ENCODE measurements at places on chromosomes 11 and 22.

- no peak for DNase-seq
Measured at GRCh38 chr11:111521135-111521534, 6.6 kb downstream of the HOATZ start.

DNA sequence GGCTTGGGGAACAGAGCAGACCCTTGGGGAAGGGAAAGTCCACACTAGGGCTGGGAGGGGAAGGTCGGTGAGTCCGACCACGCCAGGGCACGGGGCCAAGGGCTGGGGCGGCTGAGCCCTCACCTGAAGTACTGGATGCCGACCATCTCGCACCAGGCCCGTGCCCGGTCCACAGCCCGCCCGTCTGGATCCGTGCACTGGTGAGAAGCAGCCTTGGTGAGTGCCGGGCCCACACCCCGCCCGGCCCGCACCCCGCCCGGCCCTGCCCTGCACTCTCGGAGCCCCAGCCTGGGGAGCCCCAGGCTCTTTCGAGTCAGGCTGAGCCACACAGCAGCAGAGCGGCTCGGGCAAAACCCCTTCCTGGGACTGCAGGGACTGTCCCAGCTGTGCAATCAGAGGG lies 1.9 kb upstream of the BAIAP2L2 start:
- no peak for DNase-seq

GRCh38 chr22:39239561-39240423 lies 5.0 kb downstream of the PDGFB start:
- DNase-seq: no peak

DNA sequence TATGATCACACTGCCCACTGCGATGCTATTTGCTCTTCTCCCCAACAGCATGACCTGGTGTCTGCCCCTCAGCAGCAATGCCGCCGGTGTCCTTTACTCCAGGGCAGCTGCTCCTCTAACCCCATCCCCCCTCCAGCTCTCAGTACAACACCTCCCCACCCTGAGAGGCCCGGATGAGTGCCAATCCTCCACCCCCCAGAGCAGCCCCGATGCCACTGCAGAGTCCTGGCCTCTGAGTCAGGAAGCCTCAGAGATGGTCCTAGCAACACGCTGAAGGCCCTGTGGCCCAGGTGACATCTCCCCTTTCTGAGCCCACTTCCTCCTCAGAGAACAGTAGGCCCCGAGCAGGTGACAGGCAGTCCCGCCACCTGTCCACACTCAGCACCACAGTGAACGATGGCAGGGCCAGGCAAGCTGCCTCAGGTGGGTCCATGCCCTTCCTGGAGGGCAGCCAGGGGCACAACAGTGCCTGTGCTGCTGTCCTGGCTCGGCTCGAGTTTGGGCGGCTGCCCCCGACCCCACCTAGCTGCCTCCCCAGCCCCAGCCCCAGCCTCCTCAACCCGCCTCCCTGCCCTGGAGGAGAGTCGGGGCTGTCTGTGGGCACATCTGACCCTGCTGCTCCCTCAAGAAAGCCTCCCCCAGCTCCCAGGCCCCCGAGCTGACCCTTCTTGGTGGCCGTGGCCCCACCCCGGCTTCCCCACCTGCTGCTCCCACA lies 3.9 kb upstream of the NDUFS8 start:
- DNase-seq: no peak

- DNase-seq: no peak
Measured at GRCh38 chr11:121281698-121282097, 10.9 kb upstream of the SC5D start.

GRCh38 chr22:30830907-30831306 lies 136.2 kb downstream of the OSBP2 start:
- peak; percentile 89 for DNase-seq

DNA sequence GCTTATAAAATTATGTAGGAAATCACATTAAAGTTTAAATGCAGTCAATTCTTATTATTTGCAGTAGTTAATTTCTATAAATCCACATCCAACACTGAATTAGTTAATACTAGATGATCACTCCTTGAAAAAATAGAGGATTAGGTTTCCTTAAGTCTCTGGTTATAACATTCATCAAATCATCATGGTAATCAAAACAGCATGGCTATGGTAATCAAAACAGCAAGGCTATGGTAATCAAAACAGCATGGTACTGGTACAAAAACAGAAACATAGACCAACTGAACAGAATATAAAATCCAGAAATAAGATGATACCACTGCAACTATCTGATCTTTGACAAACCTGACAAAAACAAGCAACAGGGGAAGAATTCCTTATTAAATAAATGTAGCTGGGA lies 814.6 kb upstream of the CCDC179 start:
- DNase-seq: no peak

- DNase-seq: no peak
Measured at GRCh38 chr11:105049481-105049880, 4.3 kb upstream of the CARD16 start.

- DNase-seq: no peak
Measured at GRCh38 chr11:70654016-70654415, 255.7 kb downstream of the CTTN start.

DNA sequence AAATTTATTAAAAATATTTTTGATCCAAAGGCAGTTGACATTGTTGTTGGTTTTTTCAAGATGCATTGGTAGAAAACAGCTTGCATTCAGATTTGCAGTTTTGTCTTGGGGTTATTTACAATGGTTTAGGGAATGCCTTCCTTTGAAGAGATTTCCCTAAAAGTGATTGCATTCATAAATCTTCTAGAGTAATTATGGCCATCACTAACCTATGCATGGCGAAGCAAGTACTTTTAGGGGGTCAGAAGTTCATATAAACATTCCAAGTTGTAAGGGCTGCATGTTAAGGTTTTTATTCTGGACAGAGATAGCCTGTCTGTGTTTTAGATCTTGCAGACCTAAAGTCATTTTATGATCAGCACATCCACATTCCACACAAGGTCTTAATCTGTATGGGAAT lies 53.5 kb downstream of the PPFIBP2 start:
- DNase-seq: no peak

DNA sequence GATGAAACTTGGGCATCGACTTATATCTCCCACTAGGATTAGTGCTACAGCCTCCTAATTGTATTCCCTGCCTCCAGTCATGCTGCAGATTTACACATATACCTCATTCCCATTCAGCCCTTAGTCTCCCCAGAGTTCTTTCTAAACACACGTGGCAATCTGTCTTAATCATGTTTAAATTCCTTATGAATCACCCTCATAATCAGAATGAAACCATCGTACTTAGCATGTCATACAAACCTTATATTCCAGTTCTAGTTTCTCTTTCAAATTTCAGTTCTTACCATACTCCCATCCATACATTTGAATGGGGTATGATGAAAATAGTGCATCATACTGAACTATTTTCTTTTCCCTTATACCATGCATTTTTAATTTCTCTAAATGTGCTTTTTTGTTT lies 6.0 kb upstream of the OR10A2 start:
- DNase-seq: no peak

DNA sequence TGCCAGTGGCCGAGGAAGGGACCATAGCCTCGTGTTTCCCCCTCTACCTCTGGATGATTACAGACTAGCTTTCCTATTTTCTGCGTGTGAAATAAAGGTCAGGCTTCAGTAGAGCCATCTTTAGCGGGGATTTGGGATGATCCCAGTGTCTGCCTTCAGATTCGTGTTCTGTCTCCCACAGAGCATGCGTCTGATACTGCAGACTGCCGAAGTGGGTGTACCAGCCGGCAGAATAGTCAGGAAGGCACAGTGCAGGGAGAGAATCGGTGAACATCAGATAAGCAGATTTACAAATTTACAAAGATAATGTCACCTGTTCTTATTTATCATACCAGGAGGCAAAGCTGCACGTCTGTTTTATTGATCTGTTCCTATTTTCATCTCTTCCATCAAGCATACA lies 11.1 kb downstream of the CTTN start:
- no peak for DNase-seq

DNA sequence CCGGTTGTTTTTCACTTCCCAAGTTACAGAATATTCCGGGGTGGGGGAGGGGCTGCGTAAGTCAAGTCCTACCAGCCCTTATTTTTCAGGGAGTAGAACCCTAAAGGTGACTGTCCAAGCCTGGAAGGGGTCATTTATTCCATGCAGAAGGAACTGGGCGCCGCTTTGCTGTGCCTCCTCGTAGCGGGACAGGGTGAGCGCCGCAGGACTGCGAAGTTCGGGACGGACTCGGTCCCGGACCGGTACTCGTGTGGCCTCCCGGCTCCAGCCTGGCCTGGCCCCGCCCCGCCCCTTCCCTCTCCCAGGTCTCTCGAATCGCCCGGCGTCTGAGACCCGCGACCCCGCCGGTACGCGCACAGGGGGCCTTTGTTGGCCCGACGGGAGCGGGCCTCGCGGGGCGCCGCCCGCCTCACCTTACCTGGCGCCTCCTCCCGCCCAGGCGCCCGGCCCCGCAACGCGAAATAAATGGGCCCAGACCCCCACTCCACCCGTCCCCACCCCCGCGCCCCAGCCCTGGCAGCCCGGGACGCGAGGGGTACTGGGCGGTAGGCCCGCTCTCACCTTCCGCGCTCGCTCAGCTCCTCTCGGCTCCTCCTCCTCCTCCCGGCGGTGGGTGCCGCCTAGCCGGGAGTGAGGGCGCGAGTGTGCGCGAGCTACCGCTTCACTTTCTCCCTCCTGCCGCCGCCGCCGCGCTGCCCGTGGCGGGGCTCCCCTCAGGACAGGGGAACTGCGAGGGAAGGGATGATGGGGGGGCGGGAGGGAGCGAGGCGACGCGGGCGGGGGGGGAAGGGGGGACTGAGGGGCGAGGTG lies 698 bp downstream of the PAK1 start:
- peak; percentile 12 for DNase-seq

- no peak for DNase-seq
Measured at GRCh38 chr11:77071671-77072605, 5.2 kb downstream of the CAPN5 start.

DNA sequence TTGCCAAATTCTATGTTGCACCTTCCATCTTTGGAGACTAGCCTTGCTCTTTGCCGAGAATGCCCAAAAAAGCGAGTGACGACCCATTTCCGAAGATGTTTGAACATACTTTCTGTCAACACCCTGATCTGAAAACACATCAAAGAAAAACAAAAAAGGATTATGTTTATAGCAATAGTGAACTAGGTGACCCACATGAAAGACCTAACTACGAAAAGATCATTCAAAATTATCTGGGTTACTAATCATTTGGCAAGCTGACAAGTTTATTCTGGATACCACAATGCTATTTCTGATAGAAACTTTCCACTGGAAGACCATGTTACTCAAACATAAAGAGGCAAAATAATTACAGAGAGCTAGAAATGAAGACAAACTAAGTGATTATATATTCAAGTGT lies 27.0 kb downstream of the KCNJ1 start:
- DNase-seq: no peak

DNA sequence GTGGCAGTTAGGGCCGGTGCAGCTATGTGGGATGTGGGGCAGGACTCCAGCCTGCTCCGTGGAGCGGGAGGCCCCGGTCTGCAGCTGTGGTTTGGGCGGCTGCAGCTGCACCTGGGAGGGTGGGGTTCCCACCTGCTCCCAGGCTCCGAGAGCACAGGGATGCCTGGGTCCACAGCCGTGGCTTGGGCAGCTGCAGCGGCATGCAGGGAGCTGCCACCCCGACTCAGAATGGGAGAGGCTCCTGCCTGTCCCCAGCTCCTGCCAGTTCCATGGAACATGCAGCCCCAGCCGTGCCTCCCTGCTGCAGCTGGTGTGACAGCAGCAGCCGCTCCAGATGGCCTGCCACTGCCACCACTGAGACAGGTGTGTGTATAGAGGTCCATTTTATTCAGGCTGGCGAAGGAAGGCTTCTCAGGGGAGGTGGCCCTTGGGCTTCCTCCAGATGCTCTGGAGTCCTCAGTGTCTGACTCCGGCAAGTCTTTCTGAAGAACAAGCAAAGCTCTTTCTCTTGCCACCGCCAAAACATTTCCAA lies 21.8 kb upstream of the UPK3A start:
- no peak for DNase-seq

- no peak for DNase-seq
Measured at GRCh38 chr11:126328001-126328390, 24.1 kb downstream of the DCPS start.

GRCh38 chr11:73072935-73073481 lies 69.1 kb downstream of the FCHSD2 start:
- DNase-seq: peak; percentile 11

DNA sequence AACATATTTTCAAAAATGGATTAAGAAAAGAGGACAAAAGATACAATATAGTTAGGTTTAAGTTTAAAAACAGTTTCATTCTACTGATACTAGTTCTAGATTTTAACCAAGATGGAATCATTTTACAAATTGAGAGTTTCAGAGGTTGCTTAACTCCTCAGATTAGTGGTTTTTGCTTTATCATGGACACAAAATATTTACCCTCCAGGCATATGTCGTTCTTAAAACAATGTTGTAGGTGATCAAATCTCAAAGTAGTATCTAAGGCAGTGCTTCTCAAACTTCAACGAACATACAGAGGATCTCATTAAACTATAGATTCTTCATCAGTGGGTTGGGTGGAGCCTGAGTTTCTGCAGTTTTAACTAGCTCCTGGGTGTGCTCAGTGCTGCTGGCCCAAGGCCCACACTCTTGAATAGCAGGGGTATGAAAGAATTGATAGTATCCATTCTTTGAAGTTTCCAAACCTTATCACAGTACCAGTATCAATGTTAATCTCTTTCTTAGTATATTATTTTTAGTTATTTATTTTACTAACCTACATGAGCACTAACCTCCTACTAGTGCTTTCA lies 48.0 kb downstream of the YAP1 start:
- DNase-seq: no peak

GRCh38 chr11:304915-305843 lies 2.4 kb upstream of the IFITM2 start:
- DNase-seq: peak; percentile 86

GRCh38 chr22:46522797-46523196 lies 14.6 kb downstream of the CELSR1 start:
- no peak for DNase-seq

DNA sequence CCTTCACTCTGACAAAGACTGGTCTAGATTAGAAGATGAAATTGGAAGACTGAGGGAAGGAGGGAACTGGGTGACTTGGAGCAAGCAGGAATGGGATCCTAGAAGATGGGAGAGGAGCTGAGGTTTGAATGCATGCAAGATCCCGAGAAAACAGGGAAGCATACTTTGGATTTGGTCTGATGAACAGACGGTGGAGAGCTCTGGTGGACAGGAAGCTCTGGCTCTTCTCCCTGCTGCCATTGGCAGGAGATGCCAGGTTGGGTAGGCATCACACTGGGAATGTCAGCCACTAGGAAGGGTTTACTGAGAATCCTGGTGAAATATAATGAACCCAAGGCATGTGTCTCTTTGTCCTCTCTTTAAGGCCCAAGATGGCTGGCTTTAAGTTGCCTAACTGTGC lies 16.5 kb downstream of the NAV2 start:
- no peak for DNase-seq

- peak; percentile 93 for DNase-seq
Measured at GRCh38 chr11:17972987-17973386, 39.9 kb downstream of the SERGEF start.

GRCh38 chr11:101498891-101499290 lies 84.9 kb downstream of the TRPC6 start:
- DNase-seq: no peak

GRCh38 chr11:119306373-119306890 lies 10.5 kb downstream of the MCAM start:
- peak; percentile 27 for DNase-seq
